ENCODE measurements at places on chromosomes 1 and 21. TPM values are rescaled to one million over a fixed set of nuclear protein-coding genes. Genes with fewer than 3 reads are reported as not detected.

GRCh38 chr1:183956559-183957188 lies 80.9 kb downstream of the COLGALT2 start:
- H3K27me3 ChIP-seq: no peaks in the 10 kb centered on the region
- DNase-seq: peak; percentile 87
- H3K4me1 ChIP-seq: peaks cover 32% of the 10 kb centered on the region
- H3K27ac ChIP-seq: peak overlapping the region; percentile 86
- no peaks in the 10 kb centered on the region for H3K36me3 ChIP-seq

GRCh38 chr1:3504822-3505153 lies 50.3 kb downstream of the ARHGEF16 start:
- no peak for DNase-seq
- H3K4me3 ChIP-seq: no peak overlapping the region

GRCh38 chr21:42288962-42289361 lies 26.2 kb downstream of the TFF3 start:
- no peaks in the 10 kb centered on the region for H3K4me1 ChIP-seq
- no peak overlapping the region for H3K27ac ChIP-seq
- no peak overlapping the region for H3K4me3 ChIP-seq
- peaks cover 31% of the 10 kb centered on the region for H3K36me3 ChIP-seq
- no peak for DNase-seq

- no peak for DNase-seq
- H3K4me3 ChIP-seq: no peak overlapping the region
- peaks cover 11% of the 10 kb centered on the region for H3K36me3 ChIP-seq
- peaks cover 73% of the 10 kb centered on the region for H3K4me1 ChIP-seq
Observed at GRCh38 chr1:226670073-226670472, 69.0 kb downstream of the ITPKB start.

- H3K27me3 ChIP-seq: peaks cover 26% of the 10 kb centered on the region
- peaks cover 16% of the 10 kb centered on the region for H3K4me1 ChIP-seq
- no peak overlapping the region for H3K27ac ChIP-seq
- peak; percentile 9 for DNase-seq
Observed at GRCh38 chr1:227944931-227945890, 2.5 kb downstream of the WNT9A start.

- no peaks in the 10 kb centered on the region for H3K4me1 ChIP-seq
- no peak overlapping the region for H3K27ac ChIP-seq
- H3K4me3 ChIP-seq: no peak overlapping the region
- H3K27me3 ChIP-seq: peaks cover 4% of the 10 kb centered on the region
- no peaks in the 10 kb centered on the region for H3K36me3 ChIP-seq
Observed at GRCh38 chr1:48898894-48899293, 122.2 kb upstream of the BEND5 start.

DNA sequence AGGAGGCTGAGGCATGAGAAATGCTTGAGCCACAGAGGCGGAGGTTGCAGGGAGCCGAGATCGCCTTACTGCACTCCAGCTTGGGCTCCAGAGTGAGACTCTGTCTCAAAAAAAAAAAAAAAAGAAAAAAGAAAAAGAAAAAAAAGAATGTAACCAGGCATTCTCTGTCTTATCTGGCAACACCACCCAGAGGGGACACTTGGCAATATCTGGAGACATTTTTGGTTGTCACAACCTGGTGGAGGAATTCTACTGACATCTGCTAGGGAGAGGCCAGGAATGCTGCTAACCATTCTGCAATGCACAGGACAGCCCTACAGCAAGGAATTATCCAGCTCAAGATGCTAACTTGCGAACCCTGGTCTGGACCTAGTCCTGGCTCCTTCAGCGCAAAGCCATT lies 2.3 kb upstream of the CNR2 start:
- no peaks in the 10 kb centered on the region for H3K27me3 ChIP-seq
- no peak for DNase-seq
- H3K4me1 ChIP-seq: peaks cover 60% of the 10 kb centered on the region
- H3K36me3 ChIP-seq: no peaks in the 10 kb centered on the region
- no peak overlapping the region for H3K27ac ChIP-seq

The HMGCS2 gene
- not detected for total RNA-seq

The ENAH gene
- total RNA-seq: not detected

The RFX5 gene
- total RNA-seq: 110 TPM

The RNU1-4 gene
- total RNA-seq: 3,261 TPM

The INSRR gene
- 0.10 TPM for total RNA-seq

The OR2L5 gene
- total RNA-seq: not detected

The DSCAM gene
- total RNA-seq: not detected

The KCNJ9 gene
- total RNA-seq: not detected
